Activated gamma-delta T cell treated with Interleukin-2 at 50 U/mL for 16 hours (primary cell): ENCODE measurements at places on chromosomes 4 and X.

GRCh38 chr4:1261107-1261928 lies 12.4 kb upstream of the CTBP1 start:
- DNase-seq = no peak

GRCh38 chr4:48483006-48483776 lies at the start of gene SLC10A4:
Gene SLC10A4, plus strand, starts transcription at chr4:48483343. Its CDS starts 219 bp downstream, at chr4:48483562.
- DNase-seq = peak; percentile 3

DNA sequence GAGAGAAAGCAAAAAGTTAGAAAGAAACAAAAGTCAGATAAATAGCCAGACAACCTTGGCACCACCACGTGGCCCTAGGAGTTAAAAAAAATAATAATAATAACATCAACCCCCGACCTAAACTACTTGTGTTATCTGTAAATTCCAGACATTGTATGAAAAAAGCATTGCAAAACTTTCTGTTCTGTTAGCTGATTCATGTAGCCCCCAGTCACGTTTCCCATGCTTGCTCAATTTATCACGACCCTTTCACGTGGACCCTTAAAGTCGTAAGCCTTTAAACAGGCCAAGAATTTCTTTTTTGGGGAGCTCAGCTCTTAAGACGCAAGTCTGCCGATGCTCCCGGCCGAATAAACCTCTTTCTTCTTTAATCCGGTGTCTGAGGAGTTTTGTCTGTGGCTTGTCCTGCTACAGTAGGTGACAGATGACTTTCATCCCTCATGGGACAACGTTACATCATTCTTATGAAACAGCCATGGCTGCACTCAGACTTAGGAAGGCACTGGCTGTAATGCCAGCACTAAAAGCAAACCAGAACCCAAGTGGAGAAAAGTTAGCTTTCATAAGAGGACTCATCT lies 520 bp downstream of the ACOX3 start:
- DNase-seq = no peak

DNA sequence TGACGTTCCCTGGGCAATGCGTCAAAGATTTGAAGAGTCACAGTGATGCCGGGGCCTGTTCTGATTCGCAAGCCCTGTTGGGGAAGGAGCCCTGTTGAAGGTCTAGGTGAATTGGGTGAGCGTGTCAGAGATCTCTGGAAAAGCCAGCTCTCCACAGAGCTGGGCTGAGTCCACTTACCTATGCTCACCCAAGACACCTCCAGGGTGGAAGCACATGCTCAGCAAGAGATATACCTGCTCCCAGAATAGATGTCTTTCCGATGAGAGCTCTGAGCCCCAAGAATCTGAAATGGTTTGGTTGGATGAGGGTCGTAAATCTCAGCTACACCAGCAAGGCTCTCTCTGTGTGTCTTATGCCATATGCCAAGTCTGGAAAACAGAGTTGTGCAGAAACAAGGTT lies 1.7 kb downstream of the GABRQ start:
- no peak for DNase-seq

DNA sequence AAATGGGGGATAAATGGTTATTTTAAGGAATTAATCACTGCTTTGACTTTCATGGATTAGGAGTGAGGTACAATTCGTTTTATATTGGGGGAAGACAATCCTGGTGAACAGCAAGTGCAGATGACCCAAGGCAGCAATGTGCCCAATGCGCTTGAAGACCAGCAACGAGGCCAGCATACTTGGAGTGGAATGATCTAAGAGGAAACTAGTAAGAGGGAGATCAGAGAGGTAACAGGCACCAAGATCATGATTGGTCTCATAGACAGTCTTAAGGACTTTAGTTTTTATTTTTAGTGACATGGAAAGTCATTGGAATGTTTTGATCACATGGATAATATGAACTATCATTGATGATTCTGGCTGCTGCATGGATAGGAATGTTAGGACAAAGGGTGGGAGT lies 90.6 kb downstream of the BMPR1B start:
- DNase-seq = no peak

- peak; percentile 4 for DNase-seq
Measured at GRCh38 chrX:51336584-51336983, 4.0 kb downstream of the NUDT10 start.

DNA sequence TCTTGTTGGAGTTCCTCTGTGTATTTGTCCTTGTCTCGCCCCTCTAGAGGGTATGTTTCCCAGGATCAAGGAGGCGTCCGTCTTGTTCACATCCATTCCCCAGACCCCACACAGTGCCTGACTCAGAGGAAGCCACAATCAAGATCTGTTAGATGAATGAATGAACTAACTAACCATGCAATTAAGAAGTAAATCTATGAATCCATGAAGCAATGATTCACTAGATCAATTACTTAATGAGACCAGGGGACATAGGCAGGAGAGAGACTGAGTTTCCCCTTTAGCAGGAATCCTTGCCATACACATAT lies 11.9 kb downstream of the BLOC1S4 start:
- no peak for DNase-seq

DNA sequence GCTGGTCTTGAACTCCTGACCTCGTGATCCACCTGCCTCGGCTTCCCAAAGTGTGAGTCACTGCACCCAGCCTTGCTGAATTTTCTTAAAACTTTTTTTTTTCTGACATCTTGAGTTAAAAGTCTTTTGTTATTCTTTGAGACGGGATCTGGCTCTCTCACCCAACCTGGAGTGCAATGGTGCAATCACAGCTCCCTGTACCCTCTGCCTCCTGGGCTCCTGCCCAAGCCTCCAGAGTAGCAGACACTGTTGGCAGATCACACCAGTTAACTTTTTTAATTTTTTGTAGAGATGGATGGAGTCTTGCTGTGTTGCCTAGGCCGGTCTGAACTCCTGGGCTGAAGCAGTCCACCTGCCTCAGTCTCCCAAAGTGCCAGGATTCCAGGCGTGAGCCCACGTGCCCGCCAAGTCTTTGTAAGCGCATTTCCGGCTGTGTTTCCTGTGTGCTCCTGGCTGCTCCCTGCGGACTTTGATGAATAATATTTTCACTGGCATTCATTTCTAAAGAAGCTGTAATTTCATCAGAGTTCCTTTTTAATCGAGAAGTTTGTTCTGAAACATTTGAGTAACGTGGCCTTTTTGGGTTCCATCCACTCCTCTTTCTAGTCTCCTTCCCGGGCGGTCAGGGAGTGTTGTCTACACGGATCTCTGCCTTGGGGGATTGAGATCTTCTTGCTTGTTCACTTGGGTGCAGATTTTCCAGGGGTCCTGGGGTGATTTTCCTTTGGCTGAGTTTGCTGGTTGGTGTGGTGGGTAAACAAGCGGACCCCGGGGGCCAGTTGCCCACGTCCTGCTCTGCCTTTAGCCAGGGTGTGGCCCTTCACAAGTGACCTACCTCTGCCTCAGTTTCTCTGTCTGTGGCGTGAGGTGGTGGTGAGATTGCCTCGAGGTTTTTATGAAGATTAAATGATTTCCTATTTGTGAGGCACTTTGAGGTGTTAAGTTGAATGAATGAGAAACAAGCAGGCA lies 44.4 kb downstream of the PCGF3 start:
- DNase-seq = no peak

DNA sequence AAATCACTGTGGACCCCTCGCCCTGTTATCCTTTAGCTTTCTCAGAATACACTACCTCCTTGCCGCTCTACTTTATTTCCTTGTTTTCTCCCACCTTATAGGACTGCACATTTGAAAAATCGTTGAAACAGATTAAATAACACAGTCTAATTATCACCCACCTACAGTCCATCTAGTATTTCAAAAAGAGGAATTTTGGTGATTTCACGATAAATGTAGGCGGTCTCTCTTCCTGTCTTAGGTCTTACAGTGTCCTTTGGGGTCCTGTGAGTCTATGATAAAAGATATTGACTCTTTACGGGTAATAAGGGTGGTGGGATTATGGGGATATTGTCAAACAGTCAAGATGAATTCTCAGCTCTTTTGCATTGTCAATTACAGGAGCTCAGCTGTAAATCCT lies 2.4 kb upstream of the TBL1X start:
- DNase-seq = no peak

DNA sequence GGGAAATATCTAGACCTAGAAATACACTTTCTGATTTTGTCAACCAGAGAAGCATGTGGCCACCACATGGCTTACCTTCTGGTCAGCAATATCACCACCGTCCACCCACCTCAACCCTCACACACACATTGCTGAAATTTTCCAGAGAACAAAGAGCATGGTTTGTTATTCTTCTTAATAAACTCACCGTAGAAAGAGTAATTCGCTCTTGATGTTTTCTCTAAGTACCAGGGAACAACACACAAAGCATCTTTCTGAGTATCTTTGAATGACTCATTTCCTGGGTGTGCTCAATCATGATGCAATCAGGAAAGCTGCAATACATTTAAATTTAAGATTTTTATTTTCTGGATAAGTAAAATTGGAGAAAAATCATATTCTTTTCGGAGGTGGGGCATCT lies 24.7 kb upstream of the LRAT start:
- DNase-seq = no peak

DNA sequence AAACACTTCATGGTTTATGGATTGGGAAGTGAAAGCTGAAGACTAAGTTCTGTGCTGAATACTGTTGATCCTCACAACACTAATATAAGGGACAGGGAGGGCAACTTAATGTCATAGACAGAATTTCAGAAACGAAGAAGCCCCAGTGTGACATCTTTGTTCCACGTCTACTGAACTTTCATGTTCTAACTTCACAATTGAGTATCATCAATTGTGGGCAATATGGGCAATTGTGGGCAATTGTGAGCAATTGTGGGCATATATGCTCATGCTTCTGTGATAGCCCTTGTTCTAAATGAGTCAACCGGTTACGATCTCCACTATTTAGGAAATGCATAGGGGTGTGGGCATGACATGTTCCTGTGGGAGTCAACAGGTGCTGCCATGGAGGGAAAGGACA lies 33.7 kb downstream of the CYBB start:
- no peak for DNase-seq

DNA sequence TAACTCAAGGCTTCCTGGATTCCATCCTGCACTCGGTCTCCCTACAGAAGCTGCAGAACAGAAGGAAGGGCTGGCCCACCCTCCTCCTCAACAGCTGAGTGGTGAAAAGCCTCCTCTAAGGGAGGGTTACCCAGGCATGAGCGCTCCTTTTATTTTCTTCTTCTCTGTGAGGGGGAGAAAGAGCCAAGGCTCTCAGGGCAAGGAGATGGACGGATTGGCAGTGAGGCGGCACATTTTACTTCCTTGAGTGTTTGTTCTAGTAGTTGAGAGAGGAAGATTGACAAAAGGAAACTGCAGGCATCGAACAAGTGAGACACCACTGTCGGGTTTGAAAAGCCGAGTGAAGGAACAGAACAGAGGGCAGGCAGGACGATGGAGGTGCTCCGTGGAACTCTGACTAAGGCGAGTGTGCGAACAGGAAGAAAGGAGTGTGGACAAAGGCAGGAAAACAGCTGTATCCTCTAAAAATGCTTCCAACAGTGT lies 38.4 kb upstream of the STS start:
- no peak for DNase-seq

DNA sequence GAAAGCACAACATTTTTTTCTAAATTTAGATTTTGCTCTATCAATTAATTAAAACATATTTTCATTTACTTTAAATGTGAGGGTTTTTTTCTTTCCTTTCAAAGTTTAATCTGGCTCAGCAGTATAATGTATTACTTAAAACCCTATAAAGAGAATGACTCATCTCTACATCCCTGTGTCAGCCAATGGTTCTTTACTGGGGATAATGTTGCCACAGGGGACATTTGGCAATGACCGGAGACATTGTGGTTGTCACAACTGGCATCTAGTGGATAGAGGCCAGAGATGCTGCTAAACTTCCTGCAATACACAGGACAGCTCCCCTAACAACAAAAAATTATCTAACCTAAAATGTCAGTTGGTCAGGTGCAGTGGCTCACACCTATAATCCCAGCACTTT lies 53.8 kb downstream of the SYNPO2 start:
- no peak for DNase-seq

GRCh38 chr4:7783541-7783940 lies 156.1 kb downstream of the AFAP1 start:
- no peak for DNase-seq

GRCh38 chr4:82248903-82249632 lies 124.7 kb downstream of the HNRNPD start:
- no peak for DNase-seq

GRCh38 chr4:10024303-10024702 lies 3.0 kb upstream of the SLC2A9 start:
- DNase-seq = no peak

GRCh38 chrX:123188081-123188480 lies 4.0 kb downstream of the GRIA3 start:
- DNase-seq = no peak

- DNase-seq = no peak
Measured at GRCh38 chr4:86481440-86481839, 112.7 kb upstream of the PTPN13 start.

- no peak for DNase-seq
Measured at GRCh38 chr4:107719207-107719921, 670 bp downstream of the PAPSS1 start.

DNA sequence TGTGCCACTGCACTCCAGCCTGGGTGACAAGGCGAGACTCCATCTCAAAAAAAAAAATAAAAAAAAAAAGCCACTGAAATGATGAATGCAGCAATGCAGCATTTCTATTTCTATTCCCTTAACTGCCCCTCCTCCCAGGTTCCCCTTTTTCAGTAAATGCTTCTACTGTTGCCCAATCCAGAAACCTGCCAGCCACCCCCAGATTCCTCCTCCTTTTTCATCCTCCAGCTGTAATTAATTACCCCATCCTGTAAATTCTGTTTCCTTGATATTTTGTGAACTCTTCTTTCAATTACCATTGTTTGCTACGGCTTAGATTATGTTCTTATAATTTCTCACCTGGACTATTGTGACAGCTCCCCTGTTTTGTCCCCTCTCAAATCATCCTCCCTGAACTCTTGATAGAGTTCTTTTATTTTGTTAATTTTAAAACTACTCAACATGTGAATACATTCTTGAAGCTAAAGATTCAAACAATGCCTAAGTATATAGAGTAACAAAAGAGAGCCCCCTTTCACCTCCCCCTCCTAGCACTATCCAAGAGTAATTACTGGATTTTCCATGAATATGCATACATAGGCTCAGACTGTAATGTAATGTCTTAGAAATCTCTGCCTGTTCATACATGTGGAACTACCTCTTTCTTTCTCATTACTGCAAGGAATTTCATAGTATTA lies 140.6 kb upstream of the GPC4 start:
- no peak for DNase-seq

- DNase-seq = no peak
Measured at GRCh38 chr4:3114377-3114776, 39.9 kb downstream of the HTT start.

DNA sequence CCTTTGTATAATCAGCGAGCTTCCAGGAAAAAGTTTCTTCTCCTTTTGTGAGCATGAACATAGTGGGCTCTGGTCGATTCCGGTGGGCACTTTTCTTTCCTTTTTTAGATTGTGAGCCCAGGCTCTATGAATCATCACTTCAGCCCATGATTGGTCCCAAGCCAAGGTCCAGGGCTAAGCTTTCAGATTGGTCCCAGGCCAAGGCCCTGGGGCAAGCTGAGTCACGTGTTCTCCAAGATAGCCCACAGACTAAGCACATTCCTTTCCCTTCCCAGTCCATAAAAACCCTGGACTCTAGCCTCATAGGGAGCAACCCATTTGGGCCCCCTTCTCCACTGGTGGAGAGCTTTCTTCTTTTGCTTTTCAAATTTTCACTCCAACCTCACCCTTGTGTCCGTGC lies 430.5 kb downstream of the NAP1L3 start:
- DNase-seq = no peak
